Stimulated activated CD4-positive, alpha-beta T cell treated with anti-CD3 and anti-CD28 coated beads, TNF-alpha, amount 100 ng/mL, for 1 hour (primary cell): ENCODE measurements at places on chromosomes 5 and 9.

DNA sequence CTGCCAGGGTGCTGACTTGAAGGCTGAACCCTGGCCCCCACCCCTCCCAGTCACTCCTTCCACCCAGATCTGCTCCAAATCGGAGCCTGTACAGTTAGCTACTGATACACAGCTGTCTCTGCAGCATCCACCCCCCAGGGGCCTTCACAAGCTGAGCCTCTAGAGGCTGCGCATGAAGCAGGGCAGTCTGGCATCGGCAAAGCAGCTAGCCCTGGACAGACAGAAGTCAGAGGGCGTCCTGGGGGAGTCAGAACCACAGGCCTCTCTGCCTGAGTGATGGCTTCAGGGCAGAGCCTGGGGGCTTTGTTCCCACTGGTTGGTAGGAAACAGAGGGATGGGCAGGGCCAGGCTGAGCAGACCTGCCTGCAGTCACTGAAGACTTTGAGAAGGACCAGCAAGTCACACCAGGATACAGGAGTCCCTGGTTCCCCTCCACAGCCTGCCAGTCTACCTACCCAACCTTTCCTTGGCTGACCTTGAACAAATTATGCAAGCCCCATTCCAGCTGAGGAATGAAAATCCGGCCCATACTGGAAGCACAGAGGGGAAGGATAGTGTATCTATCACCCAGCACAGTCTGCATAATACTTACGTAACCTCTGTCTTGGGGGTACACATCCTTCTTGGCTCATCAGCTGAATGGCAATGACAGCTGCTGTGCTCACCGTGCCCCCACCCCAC lies 8.8 kb downstream of the VDAC1 start:
- no peak for DNase-seq

- no peak for DNase-seq
Observed at GRCh38 chr5:33850100-33850594, 41.6 kb downstream of the ADAMTS12 start.

DNA sequence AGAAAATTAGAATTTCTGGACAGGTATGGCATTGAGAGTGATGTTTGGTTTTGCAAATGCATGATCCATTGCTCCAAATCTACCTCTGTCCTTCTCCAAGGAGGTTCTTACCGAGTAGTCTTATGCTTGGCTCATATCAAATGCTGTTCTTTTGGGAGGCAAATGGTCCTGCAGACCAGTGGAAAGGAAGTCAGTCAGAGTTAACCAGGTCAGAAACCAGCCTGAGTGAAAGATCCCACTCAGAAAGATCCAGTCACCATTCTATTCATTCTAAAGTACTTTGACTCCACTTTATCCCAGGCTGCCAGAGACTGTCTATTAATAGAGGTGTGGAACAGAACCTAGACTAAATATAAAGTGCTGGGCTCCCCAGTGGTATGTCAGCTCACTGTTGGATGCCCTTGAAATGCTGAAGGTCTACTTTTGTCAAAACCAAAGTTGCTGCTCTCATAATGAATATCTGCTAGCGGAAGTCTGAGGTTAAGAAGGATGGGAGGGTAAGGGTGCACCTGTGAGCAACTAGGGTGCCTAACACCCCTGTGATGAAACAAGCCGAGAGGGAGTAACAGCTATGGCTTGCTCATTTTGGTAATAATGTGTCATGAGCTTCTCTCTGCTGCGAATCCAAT lies 302.2 kb downstream of the ZNF608 start:
- no peak for DNase-seq

- DNase-seq: no peak
Observed at GRCh38 chr9:61665829-61666228, 476.0 kb downstream of the SPATA31A7 start.

GRCh38 chr5:154713615-154714125 lies 41.5 kb upstream of the LARP1 start:
- DNase-seq: no peak

DNA sequence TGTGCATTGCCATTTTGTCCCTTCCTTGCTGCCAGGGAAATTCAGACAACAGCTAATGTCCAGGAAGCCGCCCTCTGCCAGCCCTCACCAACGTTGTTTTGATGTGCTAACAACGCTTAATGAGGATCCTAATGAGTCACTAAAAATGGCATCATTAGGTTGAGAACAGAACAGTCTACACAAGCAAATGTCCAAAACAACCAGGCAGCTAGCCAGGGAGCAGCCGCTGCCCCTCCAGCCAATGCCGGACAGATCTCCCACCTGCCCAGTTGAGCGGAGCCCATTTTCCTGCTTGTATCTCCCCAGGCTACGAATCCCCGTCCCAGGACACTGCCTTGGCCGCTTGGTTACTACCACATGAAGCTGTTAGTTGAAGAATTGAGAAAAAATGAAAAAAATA lies 40.4 kb upstream of the UNC5A start:
- no peak for DNase-seq

DNA sequence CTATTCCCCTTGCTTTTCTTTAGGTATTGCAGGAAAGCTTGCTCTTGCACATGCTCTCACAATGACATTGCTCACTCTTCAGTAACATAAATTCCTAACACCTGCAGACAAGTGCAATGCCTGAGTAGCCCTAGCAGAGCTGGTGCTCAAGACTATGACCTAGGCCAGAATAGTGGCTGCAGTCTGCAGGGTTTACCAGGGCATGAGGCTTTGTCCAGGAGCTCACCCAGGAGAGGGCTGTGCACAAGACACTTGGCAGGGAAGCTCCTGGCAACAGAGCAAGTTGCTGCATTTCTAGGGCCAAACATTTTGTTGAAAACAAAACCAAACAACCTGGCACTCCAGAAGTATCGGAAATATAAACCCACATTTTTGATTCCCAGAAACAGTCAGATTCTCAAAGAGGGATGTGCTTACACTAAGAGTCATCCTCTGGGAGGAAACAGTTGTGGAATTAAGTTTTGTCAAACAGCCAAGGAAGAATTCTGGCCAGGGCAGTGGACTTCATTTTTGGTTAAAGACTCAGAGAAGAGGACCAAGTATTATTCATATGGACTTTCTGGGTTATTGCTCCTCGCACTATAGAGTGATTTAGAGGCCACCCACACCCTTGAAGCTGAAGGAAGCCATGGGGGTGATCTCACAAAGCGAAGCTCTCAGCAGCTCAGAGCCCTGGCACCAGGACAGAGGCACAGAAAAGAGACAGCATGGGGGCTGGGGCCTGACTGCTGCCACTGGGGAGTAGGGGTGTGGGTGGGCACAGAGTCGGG lies 44.9 kb downstream of the MACROH2A1 start:
- DNase-seq: no peak
